Panc1 (cell line): ENCODE measurements at places on chromosomes 3 and 15.

- peak; percentile 54 for DNase-seq
These were observed 54.5 kb upstream of the GOLGA6B start for GRCh38 chr15:72599855-72600464.

GRCh38 chr3:162538491-162538890, 1041.9 kb downstream of the OTOL1 start:
- DNase-seq, result no peak

GRCh38 chr3:122067588-122068240, 12.6 kb downstream of the CD86 start:
- DNase-seq, result no peak

DNA sequence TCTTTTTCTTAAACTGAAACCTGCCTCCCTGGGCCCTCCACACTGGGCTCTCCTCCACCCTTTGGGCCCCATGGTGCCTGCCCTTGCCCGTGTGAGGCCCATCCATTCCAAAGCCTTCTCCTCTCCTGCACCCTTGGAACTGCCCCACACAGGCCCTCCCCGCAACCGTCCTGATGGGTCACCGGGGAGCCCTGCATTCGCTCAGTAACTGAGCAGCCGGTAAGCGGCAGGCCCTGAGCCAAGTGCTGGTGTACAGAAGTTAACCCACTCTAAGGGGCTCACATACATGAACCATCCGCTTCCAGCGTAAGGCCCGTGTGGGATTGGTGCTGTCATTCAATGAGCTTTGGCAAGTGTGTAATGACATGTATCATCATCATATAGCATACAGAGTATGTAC, 5.4 kb upstream of the LRRC15 start:
- DNase-seq, result no peak

GRCh38 chr3:171614318-171614921, 154.2 kb upstream of the TNIK start:
- DNase-seq, result no peak

GRCh38 chr3:55870594-55870993, 383.5 kb upstream of the WNT5A start:
- no peak for DNase-seq

- no peak for DNase-seq
These were observed 52.6 kb downstream of the AGTR1 start for GRCh38 chr3:148750296-148750695.

DNA sequence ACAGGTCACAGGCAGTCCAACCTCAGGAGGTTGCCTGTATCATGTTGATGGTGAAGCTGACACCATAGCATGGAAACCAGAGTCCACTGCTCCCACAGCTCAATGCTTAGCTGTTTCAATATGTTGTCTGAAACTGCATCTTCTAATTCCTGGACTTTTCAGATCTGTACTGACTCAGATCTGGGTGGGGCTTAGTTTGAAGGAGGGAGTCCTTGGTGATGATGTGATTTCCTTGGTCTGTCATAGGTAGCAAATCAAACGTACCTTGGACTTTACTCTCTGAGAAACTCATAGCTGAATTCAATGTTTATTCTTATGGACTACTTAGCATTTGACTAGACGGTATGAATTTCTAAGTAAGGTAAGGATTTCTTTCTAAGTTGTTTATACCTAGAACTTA, at the start of gene HHLA2:
Gene HHLA2 (plus strand): TSS at position 310 of the 400 bp plus-strand sequence. CDS start 55,266 bp downstream, outside the sequence.
- DNase-seq, result no peak

GRCh38 chr3:40911928-40912327, 287.4 kb upstream of the CTNNB1 start:
- DNase-seq, result no peak

DNA sequence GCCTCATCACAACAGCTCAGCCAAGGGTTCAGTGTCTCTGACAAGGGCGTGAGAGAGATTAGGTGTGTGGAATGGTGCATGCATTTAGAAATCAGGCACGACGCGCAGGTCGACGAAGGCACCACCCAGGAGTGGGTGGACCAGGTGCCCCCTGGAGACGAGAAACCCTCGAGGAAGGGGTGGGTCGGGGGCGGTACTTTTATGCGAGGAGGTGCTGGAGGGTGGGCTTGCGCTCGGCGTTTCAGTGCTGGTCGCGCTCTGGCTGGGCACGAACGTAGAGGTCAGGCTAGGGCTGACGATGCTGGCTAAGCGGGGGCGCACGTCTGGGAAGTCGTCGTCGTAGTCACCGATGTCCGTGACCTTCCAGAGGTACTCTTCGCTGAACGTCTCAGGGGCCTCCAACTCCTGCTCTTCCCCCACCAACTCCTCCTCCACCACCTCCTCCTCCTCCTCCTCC, 393 bp downstream of the ERICH6 start:
- no peak for DNase-seq

GRCh38 chr15:99409560-99409959, 156.2 kb upstream of the MEF2A start:
- DNase-seq, result no peak

DNA sequence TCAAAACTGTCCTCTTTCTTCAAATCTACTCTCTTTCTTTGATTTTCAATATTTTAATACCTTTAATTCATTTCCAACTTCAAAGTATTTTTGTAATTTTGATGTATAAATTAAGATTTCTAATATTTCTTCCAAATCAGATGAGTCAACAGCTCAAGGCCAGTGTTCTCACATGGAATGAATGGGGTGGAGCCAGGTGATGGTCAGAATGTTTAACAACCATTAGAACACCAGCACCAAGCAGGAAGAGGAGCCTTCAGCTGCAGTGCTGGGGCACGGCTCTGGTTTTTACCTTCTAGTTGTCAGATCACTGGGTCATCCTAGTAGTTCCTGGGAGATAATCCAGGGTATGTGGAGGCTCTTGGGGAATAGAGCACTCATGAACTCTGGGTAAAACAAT, 494.5 kb upstream of the PDZRN3 start:
- no peak for DNase-seq

- no peak for DNase-seq
These were observed 243.5 kb downstream of the NFKBIZ start for GRCh38 chr3:102092617-102093466.

DNA sequence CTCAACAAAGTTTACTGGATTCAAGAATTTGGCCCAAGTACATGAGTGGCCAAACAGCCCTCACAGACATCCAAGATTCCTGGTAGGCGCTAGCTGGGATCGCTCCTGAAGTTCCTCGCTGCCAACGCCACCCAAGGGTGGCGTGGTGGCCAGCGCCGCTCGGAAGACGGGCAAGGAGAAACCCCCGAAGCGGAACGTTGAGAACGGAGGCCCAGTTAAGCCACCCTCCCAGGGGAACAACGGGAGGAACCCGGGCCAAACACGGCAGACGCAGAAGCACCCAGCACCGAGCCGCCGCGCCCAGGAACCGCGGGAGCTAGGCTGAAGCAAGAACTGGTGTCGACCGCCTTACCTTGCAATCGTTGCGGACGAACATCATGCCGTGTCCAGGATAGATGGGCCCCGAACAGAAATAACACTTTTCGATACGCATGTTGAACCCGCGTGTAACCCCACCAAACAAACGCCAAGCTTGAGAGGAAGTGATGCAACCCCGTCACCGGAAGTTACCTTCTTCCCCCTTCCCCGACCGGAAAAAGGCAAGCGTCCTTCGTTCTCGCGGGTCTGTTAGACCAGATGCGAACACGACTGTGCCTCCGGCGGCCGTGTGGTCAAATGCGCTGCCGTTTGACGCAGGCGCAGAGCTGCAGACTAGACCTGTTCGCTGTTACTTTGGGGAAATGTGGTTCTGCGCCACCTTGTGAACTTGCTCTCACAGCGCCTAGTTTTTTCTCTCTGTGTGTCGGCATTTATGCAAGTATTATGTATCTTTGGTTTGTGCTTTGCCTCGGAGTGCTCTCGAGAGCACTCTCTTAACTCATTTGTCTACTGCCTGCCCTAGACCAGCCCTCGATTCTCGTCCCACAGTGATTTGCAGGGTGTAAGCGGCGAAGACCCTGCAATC, at the start of gene RSL24D1:
Gene RSL24D1 (minus strand): TSS at position 484 of the 904 bp plus-strand sequence. CDS start 51 bp downstream, at position 433.
- DNase-seq, result peak; percentile 98

DNA sequence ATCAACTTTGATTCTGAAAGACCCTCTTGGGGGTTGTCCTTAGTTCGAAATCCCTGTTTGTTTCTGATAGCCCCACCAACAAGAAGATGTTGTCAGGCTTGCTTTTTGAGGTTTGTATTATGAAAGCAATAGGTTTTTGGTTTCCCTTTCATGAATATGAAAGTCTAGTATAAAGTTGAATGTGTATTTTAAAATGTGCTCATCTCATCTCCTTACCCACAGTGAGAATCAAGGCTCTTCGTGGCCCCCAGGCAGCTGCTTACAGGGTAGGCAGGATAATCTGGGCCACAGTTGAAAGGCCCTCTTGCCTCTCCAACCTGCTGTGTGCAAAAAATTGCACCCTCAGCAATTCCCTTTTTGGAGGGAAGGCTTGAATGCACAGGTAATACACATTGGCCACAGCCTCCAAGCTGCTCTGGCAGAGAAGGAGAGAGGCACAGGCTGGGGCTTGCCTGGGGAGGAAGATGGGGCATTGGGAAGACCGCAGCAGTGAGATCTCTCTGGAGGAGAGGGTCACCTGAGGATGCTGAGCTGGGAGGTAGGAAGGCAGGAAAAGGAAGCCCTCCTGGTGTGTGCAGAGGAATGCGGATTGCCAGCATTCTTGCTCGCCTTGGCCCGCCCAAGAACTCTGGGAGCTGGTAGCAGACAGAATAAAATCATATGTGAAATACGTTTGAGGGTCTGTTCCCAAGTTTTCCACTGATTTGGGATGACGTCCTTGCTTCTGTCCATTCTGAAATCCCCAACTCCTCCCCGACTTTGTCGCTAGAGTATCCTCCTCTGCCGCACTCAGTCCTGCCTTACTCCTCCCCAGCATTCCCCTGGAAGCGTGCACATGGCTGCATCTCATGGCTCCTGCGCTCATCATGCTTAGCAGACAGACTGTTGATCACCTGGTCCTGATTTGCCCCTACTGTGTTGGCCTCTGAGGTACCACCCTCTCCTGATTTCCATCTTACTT, 196.4 kb downstream of the RPLP1 start:
- DNase-seq, result no peak

DNA sequence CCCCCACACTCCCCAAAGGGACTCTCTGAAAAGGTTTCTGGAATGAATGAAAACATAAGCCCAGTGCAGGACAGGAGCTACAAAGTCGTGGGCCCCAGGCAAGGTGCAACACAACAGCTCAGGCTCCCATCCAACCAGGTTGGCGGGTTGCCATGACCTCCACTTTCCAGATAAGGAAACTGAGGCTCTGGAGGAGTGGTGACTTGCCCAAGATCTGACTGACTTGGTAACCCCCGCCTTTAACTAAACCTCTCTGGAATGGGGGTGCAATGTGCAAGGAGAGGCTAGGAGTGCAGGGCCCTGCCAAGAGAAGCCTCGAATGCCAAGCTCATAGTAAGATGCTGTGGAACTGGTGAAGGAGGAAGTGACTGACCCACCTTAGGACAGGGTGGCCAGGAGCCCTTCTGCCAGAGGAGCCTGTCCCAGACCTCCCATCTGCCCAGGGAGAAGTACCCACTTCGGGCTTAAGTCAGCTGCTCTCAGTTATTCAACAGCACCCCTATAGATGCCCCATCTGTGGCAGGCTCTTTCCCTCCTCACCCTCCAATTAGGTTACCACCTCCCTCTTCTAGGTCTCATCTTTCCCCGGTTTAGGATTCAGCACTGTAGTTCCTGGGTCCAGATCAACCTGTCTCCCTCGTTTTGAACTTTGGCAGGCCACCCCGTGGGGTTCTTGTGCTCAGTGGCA, 553 bp upstream of the TNNC1 start:
- DNase-seq, result no peak

- DNase-seq, result no peak
These were observed 44.8 kb downstream of the PLD1 start for GRCh38 chr3:171765511-171765887.

- no peak for DNase-seq
These were observed 3.0 kb upstream of the LPP start for GRCh38 chr3:188150982-188151381.

GRCh38 chr3:80688814-80689213, 921.0 kb upstream of the ROBO1 start:
- DNase-seq, result no peak

DNA sequence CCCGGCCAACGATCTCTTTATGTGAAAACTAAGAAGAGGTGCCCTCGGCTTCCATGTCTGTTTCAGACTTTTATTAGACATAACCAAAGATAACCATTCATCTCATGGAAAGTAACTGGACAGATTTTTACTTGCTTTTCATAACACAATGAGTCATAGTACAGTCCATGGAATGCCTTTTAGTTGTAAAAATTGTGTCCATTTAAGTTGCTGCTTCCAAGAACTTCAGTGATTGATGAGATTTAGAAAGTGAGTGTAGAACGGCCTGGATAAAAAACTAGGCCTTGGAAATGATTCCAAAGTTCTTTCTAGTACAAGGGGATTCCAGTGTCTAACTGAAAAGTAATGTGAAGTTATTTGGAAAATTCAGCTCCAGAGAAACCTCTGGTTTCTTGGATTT, 10.8 kb downstream of the EIF2AK4 start:
- no peak for DNase-seq

- no peak for DNase-seq
These were observed 528.1 kb downstream of the FOXP1 start for GRCh38 chr3:71055257-71056001.

DNA sequence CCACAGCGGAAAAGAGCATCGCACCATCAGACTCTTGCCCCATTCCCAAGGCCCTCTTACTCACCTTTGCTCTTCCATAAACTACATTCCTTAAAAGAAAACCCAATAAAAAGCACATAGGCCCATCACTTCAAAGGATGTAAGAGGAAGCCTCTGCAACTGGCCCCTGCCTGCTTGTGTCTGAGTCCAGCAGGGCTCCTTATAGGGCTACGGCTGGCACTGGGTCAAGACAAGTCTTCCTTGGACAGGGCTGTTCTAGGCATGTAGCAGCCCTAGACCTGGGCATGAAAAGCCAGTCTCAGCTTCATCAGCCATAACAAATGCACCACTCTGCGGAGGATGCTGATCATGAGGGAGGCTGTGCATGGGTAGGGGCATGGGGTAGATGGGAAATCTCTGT, 218.3 kb downstream of the NTRK3 start:
- no peak for DNase-seq

- no peak for DNase-seq
These were observed 36.6 kb upstream of the MAGI1 start for GRCh38 chr3:66075281-66075680.

- no peak for DNase-seq
These were observed 1.8 kb upstream of the ZMYND10 start for GRCh38 chr3:50347187-50347813.

DNA sequence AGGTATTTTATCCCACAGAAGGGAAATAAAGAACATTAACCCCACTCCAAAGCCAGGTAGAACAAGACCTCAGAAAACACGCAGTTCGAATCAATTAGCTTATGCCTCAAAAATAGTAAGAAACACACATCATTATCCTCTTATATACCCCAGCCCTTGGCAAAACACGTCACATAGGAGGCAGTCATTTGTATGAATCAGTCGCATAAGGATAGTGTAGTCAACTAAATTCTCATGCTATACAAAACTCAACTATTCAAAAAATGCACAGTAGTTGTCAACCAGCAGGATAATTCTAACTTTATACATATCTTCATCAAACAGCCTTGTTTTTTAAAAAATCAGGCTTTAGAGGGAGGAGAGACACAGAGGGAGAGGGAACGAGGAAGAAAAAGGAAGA, 298.4 kb downstream of the FOXP1 start:
- no peak for DNase-seq

GRCh38 chr3:79115458-79115857, 652.3 kb downstream of the ROBO1 start:
- no peak for DNase-seq

GRCh38 chr15:64429448-64429847, 30.9 kb upstream of the ZNF609 start:
- DNase-seq, result no peak

- no peak for DNase-seq
These were observed 37.8 kb downstream of the MINDY4B start for GRCh38 chr3:150867434-150867833.

GRCh38 chr15:84929795-84930603, 45.5 kb downstream of the SLC28A1 start:
- DNase-seq, result no peak

- no peak for DNase-seq
These were observed 266.1 kb upstream of the NR2F2 start for GRCh38 chr15:96064351-96064756.
